ENCODE measurements at places on chromosomes 4 and X.

GRCh38 chr4:105061136-105061696 is 85.5 kb upstream of the TET2 start:
- DNase-seq = no peak

DNA sequence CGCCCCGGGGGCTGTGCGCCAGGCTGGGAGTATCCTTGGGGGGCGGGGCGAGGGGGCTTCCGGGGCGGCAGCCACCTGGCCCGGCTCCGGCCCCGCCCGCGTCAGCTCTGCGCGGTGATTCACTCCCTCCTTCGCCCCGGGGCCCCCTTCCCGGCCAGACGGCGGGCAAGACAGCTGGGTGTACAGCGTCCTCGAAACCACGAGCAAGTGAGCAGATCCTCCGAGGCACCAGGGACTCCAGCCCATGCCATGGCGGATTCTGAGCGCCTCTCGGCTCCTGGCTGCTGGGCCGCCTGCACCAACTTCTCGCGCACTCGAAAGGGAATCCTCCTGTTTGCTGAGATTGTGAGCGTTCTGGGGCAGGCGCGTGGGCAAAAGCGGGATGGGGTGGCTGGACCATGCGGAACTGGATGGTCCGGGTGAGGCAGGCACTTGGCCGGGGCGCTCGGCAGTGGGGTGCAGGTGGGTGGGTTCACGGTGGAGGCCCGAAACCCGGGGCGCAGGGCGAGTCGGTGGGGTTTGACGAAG is at the start of gene PLP2:
Gene PLP2 (plus strand): TSS at position 147 of the 528 bp plus-strand sequence. CDS start 103 bp downstream, at position 250.
- DNase-seq = peak; percentile 7

- no peak for DNase-seq
These were observed 51.2 kb upstream of the RBMXL3 start for GRCh38 chrX:115138040-115138439.

- DNase-seq = no peak
These were observed 204.7 kb upstream of the S100G start for GRCh38 chrX:16445166-16445752.

GRCh38 chr4:909821-910220 is 22.3 kb downstream of the GAK start:
- DNase-seq = no peak

DNA sequence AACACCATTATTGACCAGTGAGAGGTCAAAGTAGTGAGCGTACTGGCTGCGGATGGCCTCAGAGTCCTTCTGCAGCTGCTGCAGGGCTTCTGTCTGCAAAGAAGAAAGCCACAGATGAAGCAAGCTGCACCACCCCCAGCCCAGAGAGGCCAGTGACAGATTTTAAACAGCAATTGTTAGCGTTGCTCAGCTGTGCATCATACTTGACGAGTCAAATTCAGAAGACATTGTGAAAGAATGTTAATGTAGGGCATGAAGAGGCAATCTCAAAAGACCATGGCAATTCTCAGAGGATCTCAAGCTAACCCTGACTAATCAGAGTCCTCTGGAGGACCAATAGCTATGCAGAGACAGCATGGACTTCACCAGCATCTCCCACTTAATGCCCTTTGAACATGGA is 16.6 kb downstream of the DKC1 start:
- no peak for DNase-seq

DNA sequence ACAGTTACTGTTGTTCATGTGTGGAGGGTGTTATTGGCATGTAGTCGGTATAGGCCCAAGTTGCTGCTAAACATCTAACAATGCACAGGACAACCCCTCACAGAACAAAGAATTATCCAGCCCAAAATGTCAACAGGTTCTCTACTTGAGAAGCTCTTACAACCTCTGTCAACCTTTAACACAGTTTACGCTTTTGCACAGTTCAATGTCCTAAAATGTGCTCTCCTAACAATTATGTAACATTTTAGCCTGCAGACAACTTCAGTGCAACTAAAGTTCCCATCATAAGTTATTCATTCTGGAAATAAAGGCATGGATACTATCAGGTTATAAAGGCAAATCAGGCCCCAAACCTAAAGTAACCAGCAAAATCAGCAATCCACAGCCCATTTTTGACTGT is 66.2 kb downstream of the ASB9 start:
- no peak for DNase-seq

Data from hypothalamus (tissue), 51 donors.